ENCODE measurements at places on chromosomes 13 and 19.

DNA sequence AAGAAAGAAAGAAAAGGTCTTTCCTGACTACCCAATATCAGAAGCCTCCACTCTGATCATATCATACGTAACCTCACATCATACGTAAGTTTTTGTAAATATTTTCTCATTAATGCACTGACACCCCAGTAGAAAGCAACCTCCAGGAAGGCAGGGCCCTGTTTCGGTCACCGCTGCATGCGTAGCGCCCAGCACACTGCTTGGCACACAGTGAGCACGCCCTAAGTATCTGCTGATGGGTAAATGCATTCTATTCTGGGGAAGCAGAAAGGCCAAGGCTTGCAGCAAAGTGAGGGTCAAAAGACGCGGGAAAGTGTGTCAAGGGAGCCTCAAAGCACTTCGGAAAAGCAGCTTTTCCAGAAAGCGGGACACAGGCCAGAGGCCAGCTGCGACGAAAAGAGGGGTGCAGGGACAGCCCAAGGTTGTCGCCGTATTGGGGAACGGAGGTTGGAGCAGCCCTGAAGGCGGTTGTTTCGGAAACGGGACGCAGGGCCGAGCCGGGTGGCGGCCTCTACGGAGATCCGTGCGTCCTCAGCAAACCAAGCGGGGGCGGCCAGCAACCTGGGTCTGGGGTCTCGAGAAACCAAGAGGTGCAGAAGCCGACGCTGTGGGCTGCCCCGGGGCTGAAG lies 463 bp downstream of the SUGP1 start:
- no peak for DNase-seq

DNA sequence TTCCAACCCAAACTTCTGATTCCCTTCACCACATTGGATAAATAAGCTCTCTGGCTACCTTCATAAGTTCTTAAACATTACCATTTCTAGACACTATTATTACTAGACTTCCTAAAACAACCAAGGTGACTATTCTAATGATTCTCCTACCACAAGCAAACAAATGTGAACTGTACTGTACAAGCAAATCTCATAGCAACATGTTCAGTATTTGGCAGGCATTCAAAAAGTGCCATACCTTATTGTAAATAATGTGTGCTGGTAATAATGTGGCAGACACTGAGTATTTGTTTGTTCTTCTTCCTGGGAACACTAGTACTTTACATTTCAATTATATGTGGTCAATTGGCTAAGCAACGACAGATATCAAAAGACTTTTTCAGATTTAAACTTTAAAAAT lies 986.0 kb upstream of the SPRY2 start:
- peak; percentile 92 for DNase-seq

DNA sequence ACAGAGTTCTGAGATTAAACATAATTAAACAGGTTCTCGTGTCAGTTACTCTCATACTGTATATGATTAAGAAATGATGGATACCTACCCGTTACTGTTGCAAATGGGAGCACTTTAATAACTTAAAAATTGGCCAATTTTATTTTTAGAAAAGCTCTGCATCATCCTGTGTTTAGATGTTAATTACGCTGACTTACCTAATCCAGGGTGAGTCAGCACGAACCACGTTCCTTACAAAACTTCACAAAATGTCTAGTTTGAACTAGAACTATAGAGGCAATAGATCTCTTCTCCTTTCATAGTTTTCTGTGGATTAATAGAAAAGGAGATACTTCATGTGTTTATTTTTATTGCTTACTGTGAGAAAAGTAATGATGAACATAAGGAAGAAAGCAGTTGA lies 363.9 kb downstream of the MYO16 start:
- no peak for DNase-seq

GRCh38 chr13:111456452-111457230 lies 136.2 kb downstream of the TEX29 start:
- no peak for DNase-seq

DNA sequence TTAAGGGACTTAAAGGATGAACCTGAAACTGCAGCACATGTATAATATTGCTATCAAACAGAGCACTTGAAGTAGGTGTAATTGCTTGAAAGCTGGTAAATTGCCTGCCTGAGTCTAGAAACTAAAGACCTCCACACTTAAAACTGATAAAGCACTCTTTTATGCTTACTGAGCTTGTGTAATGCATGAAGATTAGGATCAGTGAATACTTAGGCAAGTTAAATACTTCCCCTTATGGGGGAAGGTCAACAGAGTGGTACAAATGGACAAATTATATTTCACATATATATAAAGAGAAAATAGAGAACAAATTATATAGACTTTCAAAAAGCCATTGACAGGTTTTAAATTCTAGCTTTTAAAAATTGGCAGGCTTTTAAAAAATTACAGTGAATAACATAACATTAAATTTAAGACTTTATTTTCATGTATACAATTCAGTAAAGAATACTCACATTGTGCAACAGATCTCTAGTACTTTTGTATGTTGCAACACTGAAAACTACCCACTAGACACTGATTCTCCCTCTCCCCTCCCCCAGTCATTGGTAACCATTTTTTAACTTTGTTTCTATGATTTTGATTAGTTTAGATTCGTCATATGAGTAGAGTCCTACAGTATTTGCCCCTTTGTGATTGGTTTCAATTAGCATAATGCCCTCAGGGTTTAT lies 23.9 kb downstream of the PIBF1 start:
- no peak for DNase-seq

- no peak for DNase-seq
Measured at GRCh38 chr13:39038569-39039030, 344 bp downstream of the NHLRC3 start.

DNA sequence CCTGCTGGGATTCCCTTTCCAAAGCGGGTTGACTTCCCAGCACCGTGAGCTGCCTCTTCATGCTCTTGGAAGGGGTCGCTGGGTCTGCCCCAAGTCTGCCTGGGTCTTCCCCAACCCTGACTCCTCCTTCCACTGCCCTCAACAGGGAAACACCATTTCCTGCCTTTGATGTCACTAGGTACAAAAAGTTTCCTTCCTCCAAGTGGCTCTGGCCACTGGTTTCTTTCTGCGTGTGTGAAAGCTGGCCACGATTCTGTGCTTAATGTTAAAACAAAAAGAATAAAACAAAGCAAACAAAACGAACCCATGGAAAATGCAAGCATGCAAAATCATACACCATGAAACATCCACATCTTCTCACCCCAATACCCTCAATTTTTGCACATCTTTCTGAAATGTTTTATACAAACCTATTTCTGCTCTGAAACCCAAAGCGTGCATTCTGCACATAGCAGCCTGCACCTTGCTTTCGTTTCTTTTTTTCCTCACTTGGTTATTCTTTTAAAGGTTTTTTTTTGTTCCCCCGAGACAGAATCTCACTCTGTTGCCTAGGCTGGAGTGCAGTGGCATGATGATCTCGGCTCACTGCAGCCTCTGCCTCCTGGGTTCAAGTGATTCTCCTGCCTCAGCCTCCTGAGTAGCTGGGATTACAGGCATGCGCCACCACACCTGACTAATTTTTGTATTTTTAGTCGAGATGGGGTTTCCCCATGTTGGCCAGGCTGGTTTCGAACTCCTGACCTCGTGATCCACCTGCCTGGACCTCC lies 12.5 kb upstream of the TNFSF9 start:
- DNase-seq, result no peak

DNA sequence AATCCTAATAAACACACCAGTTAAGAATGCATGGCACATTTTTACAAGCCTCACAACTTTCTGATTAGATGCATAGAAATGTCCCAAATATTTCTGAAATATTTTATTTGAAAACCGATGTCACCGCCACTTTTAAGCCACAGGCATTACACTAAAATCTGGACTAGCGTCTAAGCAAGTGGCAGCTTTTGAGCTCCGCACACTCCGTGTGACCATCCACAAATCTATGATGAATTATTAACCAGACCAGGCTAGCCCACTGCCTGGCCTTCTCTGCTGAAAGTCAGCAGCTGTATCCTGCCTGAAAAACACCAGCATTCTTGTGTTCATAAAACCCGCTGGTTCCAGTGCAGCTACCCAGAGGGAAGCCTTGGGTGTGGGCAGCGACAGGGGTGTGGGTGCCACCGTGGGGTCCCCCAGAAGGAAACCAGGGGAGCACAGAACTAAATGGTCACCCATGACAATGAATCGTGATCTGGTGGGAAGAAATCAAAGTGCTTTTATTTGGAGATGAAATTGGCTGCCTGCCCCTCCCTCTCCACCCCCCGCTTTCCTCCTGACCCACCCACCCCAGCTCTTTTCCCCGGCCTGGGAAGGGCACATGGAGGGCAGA lies 13.8 kb downstream of the RASA3 start:
- DNase-seq, result no peak

GRCh38 chr13:82947191-82947621 lies 935.1 kb downstream of the SLITRK1 start:
- DNase-seq, result no peak

- no peak for DNase-seq
Measured at GRCh38 chr13:101327871-101328270, 88.4 kb downstream of the NALCN start.

Data from NCI-H748 treated with DMSO at 0.1 percent for 48 hours (cell line).